ENCODE measurements at places on chromosomes 5 and 9.

DNA sequence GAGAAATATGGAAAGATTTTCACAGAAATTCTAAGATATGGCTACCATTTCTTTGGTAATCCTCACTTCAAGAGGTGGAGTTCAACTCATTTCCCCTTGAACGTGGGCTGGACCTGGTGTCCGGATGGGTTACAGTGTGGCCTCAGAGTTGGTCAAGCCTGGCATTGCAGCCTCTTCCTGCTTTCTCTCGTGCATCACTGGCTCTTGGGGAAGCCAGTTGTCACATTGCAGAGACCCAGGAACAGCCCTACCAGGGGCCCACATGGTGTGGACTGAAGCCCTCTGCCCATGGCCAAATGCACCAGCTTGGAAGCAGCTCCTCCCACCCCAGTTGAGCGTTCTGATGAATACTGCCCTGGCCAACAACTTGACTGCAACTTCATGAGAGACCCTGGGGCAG is 47.7 kb upstream of the FCN1 start:
- no peak for DNase-seq

GRCh38 chr9:83259558-83259957 is 196.6 kb upstream of the RASEF start:
- DNase-seq: no peak

GRCh38 chr5:72156946-72157624 is 49.8 kb downstream of the MAP1B start:
- DNase-seq: no peak

- no peak for DNase-seq
Measured at GRCh38 chr9:26335116-26335515, 557.5 kb downstream of the CAAP1 start.

DNA sequence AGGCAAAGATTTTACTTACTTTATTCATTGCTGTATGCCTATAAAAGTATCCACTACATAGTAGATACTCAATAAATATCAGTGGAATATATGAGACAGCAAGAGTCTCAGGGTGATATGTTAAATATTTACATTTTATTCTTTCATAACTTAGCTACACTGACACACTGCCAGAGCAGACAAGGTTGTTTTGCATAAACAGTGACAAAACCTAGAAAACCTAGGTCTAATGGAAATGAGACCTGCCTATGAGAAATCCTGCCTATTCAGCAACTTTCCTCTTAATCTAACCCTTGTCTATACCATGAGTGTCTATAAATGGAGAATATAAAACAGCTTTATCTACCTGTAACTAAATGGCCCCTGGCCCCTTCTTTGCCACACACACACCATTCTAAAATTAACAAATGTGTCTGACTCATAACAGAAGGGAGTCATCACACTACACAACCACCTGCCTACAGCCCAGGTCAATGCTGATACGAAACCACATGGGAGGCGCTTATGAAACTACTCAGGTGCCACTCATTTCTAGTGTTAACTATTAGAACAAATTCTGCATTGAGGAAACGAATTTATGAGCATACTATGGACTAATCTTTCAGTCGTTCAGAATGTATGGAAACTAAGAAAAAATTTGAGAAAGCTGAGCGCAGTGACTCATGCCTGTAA is 60.3 kb downstream of the UBAP2 start:
- DNase-seq: no peak

DNA sequence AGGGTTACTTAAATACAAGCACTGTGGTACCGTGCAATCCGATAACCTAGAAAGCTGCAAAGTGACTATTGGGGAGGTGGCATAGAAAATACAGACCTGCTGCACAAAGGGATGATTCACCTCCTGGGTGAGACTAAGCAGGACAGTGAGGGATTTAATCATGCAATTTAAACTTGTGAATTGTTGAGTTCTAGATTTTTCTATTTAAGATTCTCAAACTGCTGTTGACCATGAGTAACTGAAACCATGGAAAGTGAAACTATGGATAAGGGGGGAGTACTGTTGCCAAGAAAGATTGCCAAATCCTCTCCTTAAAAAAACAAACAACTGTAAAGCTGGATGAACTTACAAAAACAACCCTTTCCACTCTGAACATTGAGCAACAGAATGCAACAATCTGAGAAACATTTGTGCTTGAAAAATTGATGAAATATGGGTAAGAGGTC is 61.5 kb upstream of the NUDT12 start:
- no peak for DNase-seq

GRCh38 chr9:100567856-100568255 is 10.0 kb upstream of the CAVIN4 start:
- no peak for DNase-seq

DNA sequence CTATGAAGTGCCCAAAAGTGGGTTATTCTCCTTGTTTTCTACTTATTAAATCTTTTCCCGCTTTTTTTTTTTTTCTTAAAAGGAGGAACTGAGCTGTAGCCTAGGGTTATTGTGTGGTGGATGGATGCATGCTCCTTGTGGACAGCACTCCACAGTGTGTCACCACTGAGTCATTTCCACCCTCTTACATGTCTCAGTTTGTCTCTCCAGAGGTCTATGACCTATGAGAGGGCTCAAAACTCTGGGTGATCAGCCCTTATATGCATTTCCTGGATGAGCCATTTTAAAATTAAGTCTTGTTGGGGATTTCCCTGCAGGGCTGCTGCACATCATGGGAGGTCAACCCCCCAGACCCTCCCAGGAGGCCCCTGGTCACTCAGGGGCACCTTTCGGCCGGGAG is 102.2 kb upstream of the MOCS2 start:
- no peak for DNase-seq

- no peak for DNase-seq
Measured at GRCh38 chr9:94480205-94480604, 74.7 kb upstream of the PCAT7 start.

DNA sequence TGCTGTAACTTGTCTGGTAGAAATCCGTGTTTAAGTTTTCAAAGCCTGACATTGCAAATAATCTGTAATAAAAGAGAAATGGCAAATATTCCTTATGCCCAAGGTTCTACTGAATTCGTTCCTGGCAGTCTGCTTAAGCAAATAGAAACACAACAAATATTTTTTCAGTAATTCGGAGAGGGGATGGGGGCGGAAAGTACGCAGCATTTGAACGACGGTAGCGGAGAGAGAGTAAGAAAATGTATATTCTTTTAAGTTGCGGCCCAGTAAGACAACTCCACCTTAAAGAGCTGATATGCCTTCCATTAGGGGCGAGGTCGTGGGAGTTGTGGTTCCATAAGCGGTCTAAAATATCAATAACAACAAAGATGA is 569 bp downstream of the YIPF5 start:
- no peak for DNase-seq

GRCh38 chr9:97560851-97561250 is 59.4 kb downstream of the TMOD1 start:
- DNase-seq: no peak

DNA sequence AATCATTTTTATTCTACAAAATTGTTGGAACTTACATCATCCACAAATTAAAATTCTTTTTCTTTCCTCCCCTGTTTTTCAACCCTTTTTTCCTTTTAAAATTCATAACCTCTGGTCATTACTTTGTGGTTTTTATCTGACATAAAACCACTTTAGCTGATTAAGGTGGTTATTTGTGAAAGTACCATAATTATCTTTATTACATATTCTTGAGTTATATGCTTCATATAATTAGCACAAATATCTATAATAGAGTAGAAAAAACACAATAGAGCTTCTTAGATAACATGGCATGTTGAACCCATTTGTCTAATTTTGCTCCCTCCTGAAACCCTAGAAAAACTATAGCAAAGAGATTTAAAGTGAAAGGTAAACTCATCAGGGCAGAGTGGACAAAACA is 22.9 kb upstream of the PPIC start:
- DNase-seq: no peak

DNA sequence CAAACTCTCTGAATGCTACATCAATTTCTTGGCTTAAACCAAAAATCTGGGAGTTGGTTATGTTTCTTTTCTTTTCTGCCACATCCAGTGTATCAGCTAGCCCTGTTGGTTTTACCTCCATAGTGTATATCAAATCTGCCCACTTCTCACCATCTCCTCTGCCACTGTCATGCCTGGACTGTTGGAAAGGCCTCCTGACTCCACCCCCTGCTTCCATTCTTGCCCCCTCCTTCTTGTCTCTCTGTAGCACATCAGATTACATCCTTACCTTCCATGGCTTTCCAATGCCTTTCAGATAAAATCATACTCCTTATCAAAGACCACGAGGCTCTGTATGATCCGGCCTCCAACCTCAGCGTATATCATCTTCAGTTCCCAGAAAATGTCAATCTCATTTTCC is 35.4 kb downstream of the STXBP1 start:
- DNase-seq: no peak

GRCh38 chr9:133842174-133842573 is 104.0 kb upstream of the SARDH start:
- DNase-seq: no peak

- no peak for DNase-seq
Measured at GRCh38 chr9:3271581-3271980, 254.2 kb downstream of the RFX3 start.

- no peak for DNase-seq
Measured at GRCh38 chr5:28014779-28015178, 976.4 kb upstream of the CDH9 start.

GRCh38 chr5:9533096-9533495 is 12.8 kb downstream of the SEMA5A start:
- DNase-seq: no peak

DNA sequence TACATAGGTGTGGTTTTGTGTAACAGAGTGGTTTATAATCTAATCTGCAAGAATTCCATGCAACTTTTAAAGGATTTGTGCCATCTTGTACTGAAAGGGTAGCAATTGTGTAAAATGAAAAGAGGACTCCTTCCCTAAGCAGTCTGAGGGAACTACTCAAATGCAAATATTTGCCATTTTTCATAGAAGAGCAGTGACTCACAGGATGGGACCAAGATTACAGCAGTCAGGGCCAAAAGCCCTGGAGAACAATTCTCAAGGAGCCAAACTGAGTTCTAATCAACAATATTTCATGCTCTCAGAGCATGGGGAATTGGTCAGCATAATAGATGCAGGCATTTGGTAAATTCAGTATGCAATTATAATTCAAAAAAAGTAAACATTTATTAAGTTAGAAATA is 495.8 kb downstream of the CHSY3 start:
- no peak for DNase-seq

- DNase-seq: no peak
Measured at GRCh38 chr5:155101697-155102096, 88.1 kb downstream of the KIF4B start.

DNA sequence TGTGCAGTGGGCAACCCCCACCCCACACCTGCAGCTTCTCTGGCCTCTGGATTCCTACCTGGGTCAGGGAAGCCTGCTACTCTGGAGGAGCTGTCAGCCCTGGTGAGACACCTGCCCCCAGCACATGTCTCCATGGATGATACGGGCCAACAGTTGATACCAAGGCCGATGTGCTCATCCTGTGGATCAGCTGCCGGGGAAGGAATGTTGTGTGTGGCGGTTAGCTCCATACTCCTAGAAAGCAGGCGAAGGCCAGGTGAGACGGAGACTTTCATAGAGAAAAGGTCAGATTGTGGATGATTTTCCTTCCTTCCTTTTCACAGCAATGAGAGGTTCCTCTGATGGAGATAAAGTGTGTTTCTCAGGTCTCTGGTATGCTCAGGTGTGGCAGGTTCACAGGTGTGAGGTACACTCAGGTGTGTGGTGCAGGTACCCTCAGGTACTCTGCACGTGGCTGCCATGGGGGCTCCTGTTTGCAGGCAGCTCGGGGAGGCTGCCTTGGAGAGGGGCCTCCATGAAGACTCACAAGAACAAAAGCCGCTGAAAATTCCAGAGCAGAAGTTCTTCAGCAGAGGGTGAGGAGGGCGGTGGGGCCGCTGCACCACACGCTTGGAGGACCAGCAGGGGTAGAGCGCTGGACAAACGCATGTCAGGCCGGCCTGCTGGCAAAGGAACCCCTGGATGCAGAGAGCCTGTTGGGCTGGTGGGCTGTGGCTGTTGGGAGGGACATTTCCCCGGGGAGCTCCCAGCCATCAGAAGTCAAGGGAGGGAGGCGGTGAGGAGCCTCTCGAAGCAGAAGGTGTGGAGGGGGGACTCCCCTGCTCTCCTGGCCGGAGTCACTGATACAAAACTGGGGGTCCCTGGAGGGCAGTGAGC is 5.1 kb upstream of the AHRR start:
- DNase-seq: no peak

GRCh38 chr5:14445576-14446290 is 135.9 kb upstream of the OTULINL start:
- DNase-seq: no peak

DNA sequence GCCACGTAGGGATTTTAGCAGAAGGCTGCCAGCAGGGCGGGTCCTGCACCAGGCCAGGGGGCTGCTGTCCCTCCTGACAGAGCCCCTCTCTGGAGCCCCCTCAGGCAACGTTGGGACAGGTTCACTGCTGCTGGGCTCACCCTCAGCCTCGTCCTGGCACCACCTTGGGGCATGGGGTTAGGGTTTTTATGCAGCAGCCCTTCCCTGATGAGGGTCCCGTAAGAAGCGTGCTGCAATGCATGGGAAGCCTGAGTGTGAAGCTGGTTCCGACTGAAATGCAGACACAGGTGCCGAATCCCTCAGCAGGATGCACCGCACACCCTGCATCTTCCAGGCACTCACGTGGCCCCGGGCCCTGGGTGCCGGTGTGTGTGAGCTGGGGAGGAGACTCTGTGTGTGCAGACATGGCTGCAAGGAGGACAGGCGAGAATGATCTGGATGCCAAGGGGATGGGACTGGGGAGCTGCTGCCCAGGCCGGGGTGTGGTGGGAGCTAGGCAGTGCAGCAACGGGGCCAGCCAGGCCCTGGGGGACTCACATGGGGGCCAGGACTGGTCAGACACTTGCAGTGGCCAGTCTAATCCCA is 27.1 kb downstream of the ZDHHC11B start:
- no peak for DNase-seq

DNA sequence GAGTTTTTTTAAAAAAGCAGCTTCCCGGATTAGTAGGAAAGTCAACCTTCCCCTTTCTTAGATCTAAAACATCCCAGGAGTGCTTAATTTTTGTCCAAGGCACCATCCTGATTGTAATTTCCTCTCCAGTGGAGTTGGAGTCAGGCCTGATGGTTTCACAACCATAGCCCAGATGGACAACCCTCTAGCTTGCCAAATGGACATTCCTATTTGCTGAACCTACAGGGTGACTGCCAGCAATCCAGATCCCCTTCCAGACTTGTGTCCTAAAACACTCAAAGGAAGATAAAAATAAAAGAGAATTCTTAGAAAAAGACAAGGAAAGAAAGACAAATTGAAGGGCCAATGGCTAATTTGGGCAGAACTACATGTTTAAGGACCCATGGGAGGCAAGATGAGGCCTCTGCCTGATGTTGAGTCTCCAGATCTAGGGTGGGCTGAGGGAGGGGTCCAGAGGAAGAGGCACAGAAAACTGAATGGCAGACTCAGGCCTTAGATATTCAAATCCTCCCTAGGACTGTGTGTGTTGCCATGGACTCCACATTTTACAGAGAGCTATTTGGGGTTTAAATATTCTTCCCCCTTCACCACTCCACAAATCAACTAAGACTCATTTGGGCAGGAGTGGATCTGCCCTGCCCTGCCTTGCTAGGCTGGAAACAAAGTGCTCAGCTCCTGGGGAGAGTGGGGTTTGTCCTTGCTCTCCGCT is 38.5 kb upstream of the SLC44A1 start:
- no peak for DNase-seq

- no peak for DNase-seq
Measured at GRCh38 chr5:174376056-174376455, 330.6 kb downstream of the NSG2 start.
